Uterus (tissue), 4 donors: ENCODE measurements at places on chromosomes 6 and 20. TPM values are rescaled to one million over a fixed set of nuclear protein-coding genes. Genes with fewer than 3 reads are reported as not detected.

UTRN gene
- 86.8 TPM for total RNA-seq

MROH8 gene
- 4.4 TPM for total RNA-seq

FGD2 gene
- 12.7 TPM for total RNA-seq

LGSN gene
- total RNA-seq, result not detected

B4GALT5 gene
- total RNA-seq, result 34.6 TPM
